NCI-H748 treated with DMSO at 0.1 percent for 48 hours (cell line): ENCODE measurements at places on chromosomes 2 and 18.

DNA sequence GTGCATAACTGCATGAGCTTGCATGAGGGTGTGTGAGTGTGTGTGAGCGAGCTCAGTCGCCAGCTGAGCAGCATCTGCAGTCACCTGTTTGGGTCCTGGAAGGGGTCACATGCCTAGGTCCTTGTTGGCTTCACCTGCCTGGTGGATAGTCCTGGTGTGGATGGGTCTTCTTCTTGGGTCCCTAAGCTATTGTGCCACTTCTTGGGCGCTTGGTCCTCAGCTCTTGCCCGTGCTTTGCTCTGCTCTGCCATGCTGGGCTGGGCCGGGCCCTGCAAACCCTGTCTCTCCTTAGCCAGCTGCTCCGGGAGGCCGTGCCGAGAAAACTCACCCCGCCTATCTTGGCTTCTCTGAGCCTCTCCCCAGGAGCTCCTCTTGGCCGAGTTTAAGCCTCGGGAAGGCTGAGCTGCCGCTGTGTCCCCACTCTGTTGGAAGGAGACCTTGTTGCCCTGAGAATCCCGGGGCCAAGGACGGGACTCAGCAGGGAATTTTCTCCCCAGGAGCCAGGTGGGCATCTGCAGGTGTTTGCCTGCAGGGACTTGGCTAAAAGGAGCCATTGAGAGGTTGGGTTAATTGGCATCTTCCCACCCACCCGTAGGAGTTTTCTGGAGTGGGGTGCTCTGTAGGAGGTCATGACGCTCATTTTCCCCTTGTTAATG, 300.8 kb downstream of the NDUFA10 start:
- no peak for DNase-seq

DNA sequence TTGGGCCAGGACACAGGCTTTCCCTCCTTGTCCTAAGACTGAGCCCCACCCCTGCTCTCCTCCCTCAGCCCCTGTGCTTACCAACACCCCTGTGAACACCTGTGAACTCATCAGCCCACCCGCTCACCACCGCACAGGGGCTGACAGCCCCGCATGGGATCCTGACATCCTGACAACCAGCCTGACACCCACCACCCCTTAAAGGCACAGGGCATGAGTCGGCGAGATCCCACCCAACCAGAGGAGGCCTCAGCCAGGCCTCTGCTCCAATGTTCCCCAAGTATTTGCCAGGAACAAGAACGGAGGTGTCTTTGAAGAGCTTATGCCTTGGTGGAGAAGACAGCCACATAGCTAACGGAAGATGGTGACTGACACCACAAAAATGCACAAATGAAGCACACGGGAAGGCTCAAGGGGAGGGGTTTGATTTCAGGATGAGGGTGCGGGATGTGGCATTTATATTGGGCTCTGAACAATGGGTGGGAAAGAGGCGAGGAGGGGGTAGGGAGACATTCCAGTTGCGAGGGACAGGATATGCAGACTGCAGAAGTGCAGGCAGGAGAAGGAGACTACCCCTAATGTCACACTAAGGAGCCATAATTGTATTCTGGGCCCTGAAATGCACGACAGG, 11.0 kb downstream of the RAB11FIP5 start:
- no peak for DNase-seq

DNA sequence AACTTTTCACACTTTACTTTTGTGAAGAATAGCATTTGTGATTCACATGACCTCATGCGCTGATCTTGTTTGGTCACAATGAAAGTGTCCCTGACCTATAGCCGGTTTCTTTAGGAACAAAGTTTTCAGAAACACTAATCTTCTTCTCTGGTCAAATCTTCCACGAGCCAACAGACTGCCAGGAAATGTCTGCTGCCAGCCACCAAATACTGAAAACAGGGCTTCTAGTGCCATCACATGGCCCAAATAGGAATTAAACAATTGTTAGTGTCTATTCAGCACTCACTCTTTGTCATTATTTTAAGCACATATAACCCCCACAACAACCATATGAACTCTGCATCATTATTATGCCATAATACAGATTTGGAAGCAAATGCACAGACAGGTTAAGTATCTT, 286.5 kb upstream of the SYT4 start:
- DNase-seq, result peak; percentile 60

GRCh38 chr18:57073501-57074187, 73.2 kb upstream of the BOD1L2 start:
- no peak for DNase-seq
